LoVo (cell line): ENCODE measurements at places on chromosomes 5 and 9.

GRCh38 chr9:101684665-101685064, 53.8 kb downstream of the GRIN3A start:
- no peak for DNase-seq

DNA sequence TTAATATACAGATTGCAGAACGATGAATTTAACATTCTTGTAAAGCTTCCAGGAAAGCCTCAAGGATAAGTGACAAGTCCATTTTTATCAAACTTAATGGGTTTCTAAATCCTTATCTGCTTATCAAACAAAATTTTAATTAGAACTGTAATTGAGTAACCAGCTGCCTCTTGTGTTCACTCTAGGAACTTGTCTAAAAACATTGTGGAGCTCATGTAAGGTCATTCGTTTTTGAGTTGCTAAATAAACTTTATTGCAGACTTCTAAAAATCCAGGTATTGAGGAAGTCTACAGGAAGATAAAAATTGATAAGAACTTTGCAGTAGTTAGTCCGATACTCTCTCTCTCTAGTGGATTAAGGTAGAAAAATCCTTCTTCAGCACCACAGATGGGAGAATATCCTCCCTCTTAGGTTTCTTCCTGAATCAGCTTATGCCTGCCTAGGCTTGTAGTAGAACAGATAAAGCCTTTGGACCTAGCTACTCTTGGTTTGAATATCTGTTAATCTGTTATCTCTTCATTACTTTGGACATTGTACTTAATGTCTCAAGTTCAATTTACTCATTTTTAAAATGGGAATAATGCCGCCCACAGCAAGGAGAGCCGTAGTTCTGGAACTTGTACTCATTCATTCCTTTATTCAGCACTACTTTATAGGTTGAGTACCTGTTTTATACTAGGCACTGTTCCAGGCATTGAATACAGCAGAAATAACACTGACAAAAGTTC, 60.0 kb upstream of the DHFR start:
- no peak for DNase-seq

DNA sequence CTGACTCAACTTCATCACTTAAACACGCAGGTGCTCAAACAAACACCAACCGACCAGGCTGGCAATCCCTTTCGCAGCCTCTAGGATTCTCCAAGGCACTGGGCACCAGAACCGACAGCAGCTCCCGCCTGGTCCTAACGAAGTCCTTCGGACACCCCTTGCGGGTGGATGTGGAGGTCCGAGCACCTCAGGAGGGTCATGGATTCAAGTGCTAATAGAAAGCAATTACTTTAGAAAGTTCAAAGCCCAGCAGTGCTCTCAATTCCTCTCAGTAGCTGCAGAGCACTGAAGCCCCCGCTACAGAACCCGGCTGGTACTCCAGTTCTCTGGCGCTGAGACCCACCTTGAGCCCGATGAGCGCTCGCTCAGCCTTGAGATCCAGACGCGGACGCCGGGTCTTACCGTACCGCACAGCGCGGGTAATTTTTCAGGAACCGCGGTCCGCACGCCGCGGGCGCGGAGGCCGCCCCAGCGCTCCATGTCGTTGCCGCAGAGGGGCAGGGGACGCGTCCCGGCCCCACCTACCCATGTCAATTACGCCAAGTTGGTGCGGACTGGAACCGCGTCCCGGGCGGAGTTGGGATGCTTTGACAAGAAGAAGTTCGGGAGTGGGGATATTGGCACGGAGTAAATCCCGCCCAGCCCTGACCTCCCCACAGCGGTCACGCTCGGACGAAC, 638 bp downstream of the MARCHF3 start:
- DNase-seq: peak; percentile 84

DNA sequence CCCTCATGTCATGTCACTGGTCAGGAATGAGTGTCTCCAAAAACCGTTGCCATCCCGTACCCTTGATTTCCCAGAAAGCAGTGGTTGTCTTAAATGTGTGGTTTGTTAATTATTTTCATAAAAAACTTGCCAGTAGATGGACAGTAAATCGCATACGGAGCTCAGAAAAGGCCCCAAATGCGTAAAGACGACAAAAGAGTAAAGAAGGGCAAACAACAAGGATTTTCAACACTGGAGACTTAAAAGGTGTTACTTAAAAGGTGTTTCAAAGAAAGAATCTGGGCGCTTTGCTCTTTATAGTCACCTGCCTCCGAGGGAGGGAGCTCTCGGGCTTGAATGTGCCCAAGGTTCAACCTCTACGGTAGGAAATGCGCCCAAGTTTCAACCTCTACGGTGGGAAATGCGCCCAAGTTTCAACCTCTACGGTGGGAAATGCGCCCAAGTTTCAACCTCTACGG, 734 bp downstream of the KIF27 start:
- peak; percentile 54 for DNase-seq

DNA sequence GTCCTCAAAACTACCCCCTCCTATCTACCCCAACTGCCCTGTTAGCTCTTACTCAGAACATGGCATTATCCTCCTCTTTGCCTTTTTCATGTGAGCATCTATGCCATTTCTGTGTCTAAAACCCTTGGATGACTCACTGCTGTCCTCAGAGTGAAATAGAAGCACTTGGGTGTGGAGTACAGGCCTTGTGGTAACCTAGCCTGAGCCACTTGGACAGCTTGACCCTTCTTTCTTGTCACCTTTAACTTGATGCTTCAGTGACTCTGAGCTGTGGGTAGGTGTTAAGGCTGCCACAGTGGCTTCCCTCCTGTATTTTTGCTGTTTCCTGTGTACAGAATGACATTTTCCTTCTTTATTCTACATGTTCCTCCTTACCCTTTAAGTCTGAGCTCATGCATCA, 391.4 kb downstream of the SH3GL2 start:
- no peak for DNase-seq

GRCh38 chr5:109102096-109102690, 307.6 kb downstream of the PJA2 start:
- no peak for DNase-seq

DNA sequence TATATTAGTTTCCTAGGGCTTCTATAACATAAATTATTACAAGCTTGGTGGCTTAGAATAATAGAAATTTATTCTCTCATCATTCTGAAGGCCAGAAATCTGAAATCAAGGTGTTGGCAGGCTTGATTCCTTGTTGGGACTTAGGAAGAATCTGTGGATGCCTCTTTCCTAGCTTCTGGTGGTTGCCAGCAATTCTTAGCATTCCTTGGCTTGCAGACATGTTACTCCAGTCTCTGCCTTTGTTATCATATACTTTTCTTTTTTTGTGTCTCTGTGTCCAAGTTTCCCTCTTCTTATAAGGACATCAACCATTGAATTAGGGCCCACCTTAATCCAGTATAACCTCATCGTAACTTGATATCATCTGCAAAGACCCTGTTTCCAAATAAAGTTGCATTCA, 31.4 kb downstream of the CTNNA1 start:
- no peak for DNase-seq

GRCh38 chr5:135135530-135136226, 101.7 kb upstream of the PITX1 start:
- peak; percentile 52 for DNase-seq
